Natural killer cell treated with Interleukin-12 subunit alpha and Interleukin-12 subunit beta and Interleukin-15 and Interleukin-18, amount 100 ng/mL, for 72 hours (primary cell): ENCODE measurements at places on chromosomes 2 and 18. TPM values are rescaled to one million over a fixed set of nuclear protein-coding genes. Genes with fewer than 3 reads are reported as not detected.

The MALL gene
- not detected for total RNA-seq

The SULT1C4 gene
- not detected for total RNA-seq

The OR6B2 gene
- total RNA-seq = not detected

The ZBTB7C gene
- total RNA-seq = not detected

The TCF23 gene
- not detected for total RNA-seq

The PSMA8 gene
- total RNA-seq = 0.31 TPM

The GPR39 gene
- total RNA-seq = not detected

The CNTNAP5 gene
- total RNA-seq = not detected

The VWA3B gene
- total RNA-seq = not detected

The RFTN2 gene
- not detected for total RNA-seq

GRCh38 chr2:48346124-48346536 lies 183.8 kb upstream of the STON1 start:
- no peaks in the 10 kb centered on the region for H3K27me3 ChIP-seq
- DNase-seq = no peak
- peak overlapping the region; percentile 29 for H3K27ac ChIP-seq

DNA sequence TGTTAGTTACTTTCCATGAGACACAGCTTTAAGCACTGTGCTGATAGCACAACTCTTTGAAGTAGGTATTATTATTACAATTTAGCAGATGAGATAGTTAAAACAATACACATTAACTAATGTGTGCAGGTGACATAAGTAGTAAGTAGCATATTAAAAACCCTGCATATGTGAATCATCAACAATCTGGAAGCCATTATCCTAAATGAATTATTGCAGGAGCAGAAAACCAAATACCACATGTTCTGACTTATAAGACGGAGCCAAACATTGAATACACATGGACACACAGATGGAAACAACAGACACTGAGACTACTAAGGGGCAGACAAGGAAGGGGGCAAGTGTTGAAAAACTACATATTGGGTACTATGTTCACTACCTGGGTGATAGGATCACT lies 300.3 kb upstream of the GULP1 start:
- no peaks in the 10 kb centered on the region for H3K4me1 ChIP-seq
- no peak for DNase-seq
- no peak overlapping the region for H3K27ac ChIP-seq
- H3K36me3 ChIP-seq = no peaks in the 10 kb centered on the region

DNA sequence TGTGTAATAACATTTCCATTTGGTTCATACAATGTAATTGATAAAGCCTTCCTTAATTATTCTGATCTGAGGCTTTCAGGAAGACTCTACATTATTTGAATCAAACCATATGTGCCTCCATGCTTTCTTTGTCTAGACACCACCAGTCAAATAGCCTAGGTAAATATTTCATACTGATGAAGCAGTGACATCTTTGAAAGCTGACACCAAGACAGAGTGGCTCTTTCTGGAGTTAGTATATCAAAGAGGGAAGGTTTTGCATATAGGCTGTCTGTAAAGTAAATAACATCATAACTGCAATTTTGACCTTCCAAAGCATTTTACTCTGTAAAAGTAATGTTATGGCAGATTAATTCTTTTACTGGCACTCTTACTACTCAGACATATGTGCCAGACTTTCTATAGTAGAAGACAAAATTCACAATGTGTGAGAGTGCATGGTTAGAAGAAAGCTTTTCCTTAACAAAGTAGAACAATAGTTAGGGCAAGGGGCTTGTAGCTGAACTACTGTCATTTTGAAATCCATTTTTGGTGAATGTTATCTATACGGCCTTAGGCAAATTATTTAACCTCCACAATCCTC lies 177.3 kb downstream of the ERBB4 start:
- no peaks in the 10 kb centered on the region for H3K4me1 ChIP-seq
- H3K27me3 ChIP-seq = no peaks in the 10 kb centered on the region
- H3K36me3 ChIP-seq = no peaks in the 10 kb centered on the region
- no peak for DNase-seq
- H3K27ac ChIP-seq = no peak overlapping the region

GRCh38 chr2:46963941-46964673 lies 48.5 kb upstream of the MCFD2 start:
- H3K27me3 ChIP-seq = no peaks in the 10 kb centered on the region
- H3K4me1 ChIP-seq = peaks cover 21% of the 10 kb centered on the region

- peak overlapping the region; percentile 80 for H3K4me3 ChIP-seq
- DNase-seq = peak; percentile 88
- peaks cover 17% of the 10 kb centered on the region for H3K27me3 ChIP-seq
- H3K27ac ChIP-seq = no peak overlapping the region
- no peaks in the 10 kb centered on the region for H3K36me3 ChIP-seq
Measured at GRCh38 chr2:26184555-26185303, 11.8 kb downstream of the GAREM2 start.

- no peaks in the 10 kb centered on the region for H3K36me3 ChIP-seq
- H3K4me1 ChIP-seq = no peaks in the 10 kb centered on the region
- H3K4me3 ChIP-seq = no peak overlapping the region
- DNase-seq = no peak
- H3K27ac ChIP-seq = no peak overlapping the region
Measured at GRCh38 chr2:148201075-148202004, 180.4 kb downstream of the MBD5 start.

DNA sequence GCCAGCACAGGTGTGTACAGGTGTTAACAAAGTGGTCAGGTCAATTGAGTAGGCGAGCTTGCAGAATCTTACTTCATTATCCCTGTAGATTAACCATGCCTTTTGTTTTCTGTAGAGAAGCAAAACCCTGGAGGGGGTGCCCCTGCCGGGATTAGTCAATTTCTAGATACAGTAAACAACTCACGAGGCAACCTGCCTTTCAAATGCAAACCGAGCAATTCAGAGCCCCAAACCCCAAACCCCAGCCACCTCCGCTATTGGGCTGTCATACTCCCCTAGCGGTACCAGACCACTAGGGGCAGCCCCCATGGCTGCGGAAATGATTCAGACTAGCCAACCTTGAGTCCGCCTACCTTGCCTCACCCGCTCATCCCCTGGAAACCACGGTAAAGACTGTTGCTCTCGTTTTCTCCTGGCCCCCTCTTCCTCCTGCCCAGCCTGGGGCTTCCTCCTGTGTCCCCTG lies 61.4 kb upstream of the KIF5C start:
- DNase-seq = no peak
- no peak overlapping the region for H3K4me3 ChIP-seq
- H3K27ac ChIP-seq = no peak overlapping the region
- peaks cover 27% of the 10 kb centered on the region for H3K27me3 ChIP-seq

- H3K27ac ChIP-seq = no peak overlapping the region
- H3K4me1 ChIP-seq = no peaks in the 10 kb centered on the region
- H3K27me3 ChIP-seq = peaks cover 6% of the 10 kb centered on the region
- no peak for DNase-seq
- no peak overlapping the region for H3K4me3 ChIP-seq
Measured at GRCh38 chr2:204849892-204850291, 304.6 kb downstream of the PARD3B start.

GRCh38 chr2:85945586-85945985 lies 56.8 kb upstream of the ST3GAL5 start:
- no peaks in the 10 kb centered on the region for H3K27me3 ChIP-seq
- peaks cover 16% of the 10 kb centered on the region for H3K36me3 ChIP-seq
- H3K4me3 ChIP-seq = no peak overlapping the region
- DNase-seq = no peak
- H3K27ac ChIP-seq = no peak overlapping the region

GRCh38 chr2:238107525-238108422 lies 7.6 kb downstream of the ESPNL start:
- no peak overlapping the region for H3K27ac ChIP-seq
- no peak for DNase-seq
- no peak overlapping the region for H3K4me3 ChIP-seq
- H3K27me3 ChIP-seq = no peaks in the 10 kb centered on the region
- no peaks in the 10 kb centered on the region for H3K4me1 ChIP-seq

DNA sequence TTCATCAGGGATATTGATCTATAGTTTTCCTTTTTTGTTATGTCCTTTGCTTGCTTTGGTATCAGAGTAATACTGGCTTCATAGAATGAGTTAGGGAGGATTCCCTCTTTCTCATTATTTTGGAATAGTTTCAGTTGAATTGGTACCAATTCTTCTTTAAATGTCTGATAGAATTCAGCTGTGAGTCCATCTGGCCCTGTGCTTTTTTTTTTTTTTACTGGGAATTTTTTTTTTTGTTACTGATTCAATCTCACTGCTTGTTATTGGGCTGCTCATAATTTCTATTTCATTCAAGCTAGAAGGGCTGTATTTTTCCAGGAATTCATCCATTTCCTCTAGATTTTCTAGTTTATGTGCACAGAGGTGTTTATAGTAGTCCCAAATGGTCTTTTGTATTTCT lies 103.9 kb downstream of the RND3 start:
- no peak overlapping the region for H3K4me3 ChIP-seq
- H3K27me3 ChIP-seq = no peaks in the 10 kb centered on the region
- peaks cover 13% of the 10 kb centered on the region for H3K36me3 ChIP-seq
- H3K27ac ChIP-seq = no peak overlapping the region

DNA sequence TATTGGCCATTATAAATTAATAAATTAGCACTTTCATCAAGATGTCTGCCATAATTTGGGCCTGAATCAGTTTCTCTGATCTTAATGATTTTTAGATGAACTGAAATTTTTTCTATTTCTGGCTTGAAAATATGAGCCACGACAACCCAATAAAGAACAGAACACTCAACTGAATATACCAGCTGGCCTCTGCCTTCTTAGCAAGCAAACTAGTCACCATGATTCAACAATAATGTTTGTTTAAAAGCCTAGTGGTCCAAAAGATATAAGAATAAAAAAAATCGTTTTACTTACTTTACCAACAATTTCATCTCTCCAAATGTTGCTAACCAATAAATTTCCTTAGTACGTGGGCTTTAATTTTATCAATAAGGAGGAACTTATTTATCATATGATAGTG lies 66.7 kb upstream of the TTN start:
- peaks cover 3% of the 10 kb centered on the region for H3K4me1 ChIP-seq
- H3K27ac ChIP-seq = no peak overlapping the region
- no peak for DNase-seq
- H3K4me3 ChIP-seq = no peak overlapping the region
- no peaks in the 10 kb centered on the region for H3K27me3 ChIP-seq
- H3K36me3 ChIP-seq = no peaks in the 10 kb centered on the region

DNA sequence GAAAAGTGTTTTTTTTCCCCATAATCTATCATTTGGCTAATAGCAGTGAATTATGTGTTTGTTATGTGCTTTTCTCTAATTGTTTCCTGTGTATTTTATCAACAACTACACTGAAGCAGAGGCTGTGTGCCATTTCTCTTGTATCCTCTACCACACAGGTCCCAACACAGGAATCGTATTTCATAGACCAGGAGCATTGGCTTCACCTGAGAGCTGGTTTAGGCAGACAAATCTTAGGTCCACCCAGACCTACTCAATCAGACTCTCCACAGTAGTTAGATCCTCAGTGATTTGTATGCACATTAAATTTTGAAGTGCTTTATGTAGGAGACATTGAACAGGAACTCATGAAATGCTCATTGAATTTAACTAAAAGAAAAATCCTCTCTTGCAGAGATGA lies 109.2 kb downstream of the FSHR start:
- no peaks in the 10 kb centered on the region for H3K4me1 ChIP-seq
- no peak overlapping the region for H3K27ac ChIP-seq
- no peak for DNase-seq
- no peak overlapping the region for H3K4me3 ChIP-seq

DNA sequence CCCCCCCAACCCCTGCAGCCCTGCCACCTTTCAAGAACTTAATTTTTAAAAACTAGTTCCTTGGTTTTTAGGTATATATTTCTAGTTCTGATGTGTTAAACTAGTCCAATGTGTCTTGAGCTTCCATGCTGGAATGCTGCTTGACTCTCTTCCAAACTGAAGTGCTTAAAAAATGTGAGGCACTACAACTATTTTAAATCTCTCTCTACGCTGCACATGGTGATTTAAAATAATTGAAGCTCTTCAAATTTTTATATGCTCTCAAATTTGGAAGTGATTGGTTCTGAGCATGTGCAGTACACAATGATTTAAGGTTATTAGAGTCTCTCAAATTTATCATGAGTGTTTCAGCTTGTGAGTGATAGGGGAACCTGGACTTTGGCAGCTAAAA lies 192.6 kb upstream of the ZEB2 start:
- H3K4me1 ChIP-seq = peaks cover 7% of the 10 kb centered on the region
- no peak overlapping the region for H3K27ac ChIP-seq
- DNase-seq = no peak
- peaks cover 18% of the 10 kb centered on the region for H3K36me3 ChIP-seq
- H3K4me3 ChIP-seq = no peak overlapping the region

DNA sequence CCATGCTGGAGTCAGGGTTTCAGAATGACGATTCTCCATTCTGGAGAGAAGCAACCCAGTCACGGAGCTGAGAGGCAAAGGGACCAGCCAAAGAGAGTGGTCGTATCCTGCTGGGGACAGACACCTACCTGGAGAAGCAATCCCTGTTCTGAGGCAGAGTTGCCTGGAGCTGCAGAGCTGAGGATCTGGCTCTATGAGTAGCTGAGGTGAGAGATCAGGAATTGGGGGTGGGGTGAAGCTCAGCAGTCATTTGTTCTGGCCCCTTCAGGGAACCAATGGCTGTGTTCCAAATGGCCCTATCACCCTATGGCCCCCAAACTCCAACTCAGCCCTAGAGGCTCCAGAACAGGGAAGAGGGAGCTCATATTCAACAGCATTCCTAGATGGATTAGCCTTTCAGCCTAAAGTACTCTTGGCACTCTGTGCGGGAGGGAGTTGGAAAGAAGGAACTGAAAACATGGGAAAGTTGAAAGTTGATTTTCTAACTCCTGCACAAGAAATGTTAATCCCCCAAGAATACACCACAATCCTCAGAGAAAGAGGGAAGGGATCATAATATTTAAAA lies 3.3 kb upstream of the ATRAID start:
- no peak overlapping the region for H3K4me3 ChIP-seq
- H3K4me1 ChIP-seq = peaks cover 38% of the 10 kb centered on the region
- H3K27me3 ChIP-seq = no peaks in the 10 kb centered on the region
- no peak for DNase-seq

DNA sequence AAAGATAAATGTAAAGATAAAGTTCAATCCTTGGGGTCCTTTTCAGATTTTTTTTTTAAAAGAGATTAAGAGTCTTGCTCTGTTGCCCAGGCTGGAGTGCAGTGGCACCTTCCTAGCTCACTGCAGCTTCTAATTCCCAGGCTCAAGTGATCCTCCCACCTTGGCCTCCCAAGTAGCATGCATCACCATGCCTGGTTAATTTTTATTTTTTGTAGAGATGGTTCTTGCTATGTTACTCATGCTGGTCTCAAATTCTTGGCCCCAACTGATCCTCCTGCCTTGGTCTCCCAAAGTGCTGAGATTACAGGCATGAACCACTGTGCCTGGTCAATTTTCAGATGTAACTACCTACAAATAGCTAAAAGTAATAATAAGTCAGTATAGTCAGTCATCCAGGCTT lies 21.1 kb downstream of the NFE2L2 start:
- no peaks in the 10 kb centered on the region for H3K27me3 ChIP-seq

GRCh38 chr18:77124452-77124922 lies 8.1 kb downstream of the MBP start:
- peak overlapping the region; percentile 92 for H3K27ac ChIP-seq
- DNase-seq = peak; percentile 84
- H3K36me3 ChIP-seq = peaks cover 12% of the 10 kb centered on the region
- peak overlapping the region; percentile 86 for H3K4me3 ChIP-seq
